ENCODE measurements at places on chromosomes 5 and 9.

DNA sequence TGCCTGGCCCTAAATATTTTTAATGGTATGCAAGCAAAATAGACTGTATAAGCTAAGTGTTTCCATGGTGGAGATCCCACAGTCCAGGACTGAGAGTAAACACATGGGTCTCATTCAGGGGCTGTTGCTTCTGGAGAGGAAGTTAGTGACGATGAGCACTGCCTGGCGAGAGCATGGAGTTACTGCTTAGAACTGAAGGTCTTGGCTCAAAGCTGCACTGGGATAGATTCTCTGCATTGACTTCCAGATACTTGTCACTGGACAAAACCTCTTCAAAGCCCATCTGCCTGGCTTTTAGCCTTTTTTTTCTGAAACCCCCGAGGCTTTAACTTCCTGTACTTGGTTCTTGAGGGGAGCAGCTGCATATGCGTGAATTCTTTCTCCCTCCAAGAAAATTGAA lies 39.2 kb downstream of the GPR107 start:
- no peak for DNase-seq

- no peak for DNase-seq
These were observed 130.5 kb upstream of the GPR151 start for GRCh38 chr5:146646441-146646840.

- DNase-seq, result no peak
These were observed 236.4 kb downstream of the CAAP1 start for GRCh38 chr9:26656003-26656870.

DNA sequence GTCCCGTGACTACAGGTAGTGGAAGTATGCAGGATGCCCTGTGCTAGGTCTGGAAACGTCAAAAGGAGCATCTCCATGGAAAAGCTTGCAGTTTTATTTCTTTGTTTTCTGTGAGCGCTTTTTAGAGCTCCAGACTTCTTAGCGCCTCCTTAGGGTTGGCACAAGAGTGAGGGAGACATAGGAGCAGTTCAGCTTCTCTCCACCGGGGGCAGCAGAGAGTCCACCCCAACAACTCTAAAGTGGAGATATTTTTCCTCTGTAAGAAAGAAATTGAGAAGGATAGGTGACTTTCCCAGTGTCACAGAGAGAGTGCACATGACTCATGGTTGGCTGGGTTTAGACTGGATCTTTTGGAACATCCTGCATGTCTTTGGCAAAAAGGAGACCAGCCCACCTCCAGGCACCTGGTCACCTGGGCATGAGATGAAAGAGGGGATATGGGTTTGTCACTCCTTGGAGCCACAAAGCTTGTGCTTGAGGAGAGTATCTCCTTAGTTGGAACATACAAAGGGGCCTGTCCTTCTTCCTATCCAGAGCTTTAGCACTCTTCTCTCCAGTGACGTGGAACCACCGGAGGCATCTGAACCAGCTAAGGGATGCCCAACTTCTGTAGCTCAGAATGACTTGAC lies 637.7 kb downstream of the SEMA5A start:
- no peak for DNase-seq

GRCh38 chr9:744046-744712 lies 97.3 kb upstream of the DMRT1 start:
- no peak for DNase-seq

DNA sequence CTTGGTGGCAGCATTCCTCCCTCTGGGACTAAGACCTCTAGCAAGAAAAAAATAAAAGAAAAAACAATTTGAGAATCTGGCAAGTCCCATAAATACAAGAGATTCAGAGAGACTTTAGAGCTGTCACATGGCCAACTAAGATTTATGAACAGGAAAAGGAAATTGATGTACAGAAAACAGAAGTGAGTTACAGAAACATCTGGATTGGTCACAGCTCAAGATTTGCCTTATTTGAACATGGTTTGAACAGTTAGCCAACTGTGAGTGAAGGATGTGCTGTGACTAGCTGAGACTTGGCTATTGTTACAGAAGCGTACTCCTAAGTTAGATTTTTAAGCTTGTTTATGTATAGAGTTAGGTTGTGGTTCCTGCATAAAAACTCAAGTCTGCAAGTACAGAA lies 340.2 kb downstream of the SLCO4C1 start:
- no peak for DNase-seq

- DNase-seq, result no peak
These were observed 89.6 kb upstream of the LRRTM2 start for GRCh38 chr5:138964647-138965201.

DNA sequence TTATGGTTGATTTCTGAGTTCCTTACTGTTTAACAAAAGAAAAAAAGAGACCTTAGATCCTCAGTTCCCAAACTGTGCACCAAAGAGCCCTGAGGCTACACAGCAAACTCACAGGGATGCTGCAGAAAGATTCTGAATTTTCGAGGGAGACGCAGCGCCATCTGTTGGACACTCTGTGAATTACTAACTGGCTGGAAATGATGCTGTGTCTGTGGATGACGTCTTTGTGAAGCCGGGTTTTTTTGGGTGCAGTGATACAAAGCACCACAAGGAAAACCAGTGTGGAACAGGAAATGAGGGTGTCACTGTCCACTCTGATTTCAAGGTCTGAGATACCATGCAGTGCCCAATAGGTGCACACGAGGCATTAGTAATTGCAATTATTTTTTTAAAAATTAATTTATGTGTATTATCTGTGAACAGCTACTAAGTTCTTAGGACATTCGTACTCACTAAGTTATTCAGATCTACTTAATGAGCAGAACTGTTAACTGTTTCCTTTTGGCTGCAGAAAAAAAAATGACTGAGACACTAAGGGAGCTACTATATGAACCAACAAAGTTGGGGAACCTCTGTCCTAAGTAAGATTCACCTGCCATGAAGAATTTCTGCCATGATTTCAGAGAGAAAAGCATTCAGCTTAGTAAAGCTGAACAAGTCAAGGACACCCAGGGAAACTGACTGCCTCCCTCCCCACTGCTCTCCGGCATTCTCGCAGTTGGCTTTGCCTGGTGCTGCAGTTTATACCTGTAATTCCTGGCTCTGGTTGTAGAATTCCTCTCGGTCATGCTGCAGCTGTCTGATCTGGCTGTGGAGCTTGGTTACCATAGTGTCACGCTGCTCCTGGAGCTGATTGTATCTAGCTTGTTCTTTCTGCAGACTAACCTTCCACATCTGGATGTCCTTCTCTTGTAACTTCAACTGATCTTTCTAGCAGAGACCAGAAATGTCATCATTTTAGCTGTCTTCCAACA lies 23.4 kb downstream of the SPACA9 start:
- peak; percentile 53 for DNase-seq

DNA sequence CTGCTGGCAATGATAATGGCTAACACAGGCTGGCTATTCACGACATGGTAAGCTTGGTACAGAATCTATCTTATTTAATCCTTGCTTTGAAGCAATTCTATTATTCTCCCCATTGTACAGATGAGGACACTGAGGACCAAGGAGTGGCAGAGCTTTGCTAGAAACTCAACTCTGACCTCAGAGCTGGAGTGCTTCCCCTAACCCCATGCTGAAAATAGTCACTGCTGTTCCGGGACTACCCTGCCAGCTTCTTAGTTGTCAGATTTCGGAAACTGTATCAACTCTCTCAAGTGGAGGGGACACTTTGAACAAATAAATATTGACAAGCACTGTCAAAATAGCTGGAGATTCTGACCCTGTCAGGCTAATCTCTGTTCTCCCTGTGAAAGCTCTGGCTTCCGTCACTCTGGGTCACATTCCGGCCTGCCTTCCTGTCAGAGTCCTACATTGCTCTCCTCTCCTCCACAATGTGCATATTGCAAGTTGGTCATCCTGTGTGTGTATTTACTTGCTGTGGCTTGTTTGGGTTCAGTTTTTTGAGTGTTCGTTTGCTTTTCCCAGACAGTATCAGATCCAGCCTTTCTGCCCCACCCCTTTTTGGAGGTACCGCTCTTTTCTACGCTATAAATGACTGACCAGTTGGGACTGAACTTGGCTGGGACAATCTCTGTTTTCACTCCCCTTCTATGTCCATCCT lies 134.3 kb upstream of the MAP1B start:
- DNase-seq, result no peak

DNA sequence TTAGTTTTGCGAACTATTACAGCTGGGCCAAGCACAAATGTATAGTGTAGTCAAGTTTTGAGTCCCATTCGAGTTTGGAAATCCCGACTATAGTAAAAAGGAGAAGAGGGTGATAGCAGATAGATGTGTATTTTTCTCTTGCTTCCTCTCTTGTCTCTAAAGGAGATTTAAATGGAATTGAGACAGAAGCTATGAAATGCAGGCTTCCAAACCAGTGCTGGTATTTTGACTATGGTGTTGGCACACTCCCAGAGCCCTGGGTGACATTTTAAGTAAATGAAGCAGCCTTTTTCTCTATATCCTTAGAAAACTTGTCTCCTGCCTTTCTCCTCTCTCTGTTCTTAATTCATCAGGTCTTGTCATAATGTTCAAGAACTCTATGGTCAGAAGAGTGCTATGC lies 17.7 kb upstream of the AUH start:
- no peak for DNase-seq

GRCh38 chr5:107736638-107737037 lies 65.9 kb upstream of the EFNA5 start:
- no peak for DNase-seq

- no peak for DNase-seq
These were observed 50.4 kb downstream of the CERT1 start for GRCh38 chr5:75460942-75461610.

- DNase-seq, result no peak
These were observed 180.4 kb upstream of the ITGA1 start for GRCh38 chr5:52607227-52607824.

- DNase-seq, result no peak
These were observed 485.8 kb downstream of the NTRK2 start for GRCh38 chr9:85155352-85155751.

DNA sequence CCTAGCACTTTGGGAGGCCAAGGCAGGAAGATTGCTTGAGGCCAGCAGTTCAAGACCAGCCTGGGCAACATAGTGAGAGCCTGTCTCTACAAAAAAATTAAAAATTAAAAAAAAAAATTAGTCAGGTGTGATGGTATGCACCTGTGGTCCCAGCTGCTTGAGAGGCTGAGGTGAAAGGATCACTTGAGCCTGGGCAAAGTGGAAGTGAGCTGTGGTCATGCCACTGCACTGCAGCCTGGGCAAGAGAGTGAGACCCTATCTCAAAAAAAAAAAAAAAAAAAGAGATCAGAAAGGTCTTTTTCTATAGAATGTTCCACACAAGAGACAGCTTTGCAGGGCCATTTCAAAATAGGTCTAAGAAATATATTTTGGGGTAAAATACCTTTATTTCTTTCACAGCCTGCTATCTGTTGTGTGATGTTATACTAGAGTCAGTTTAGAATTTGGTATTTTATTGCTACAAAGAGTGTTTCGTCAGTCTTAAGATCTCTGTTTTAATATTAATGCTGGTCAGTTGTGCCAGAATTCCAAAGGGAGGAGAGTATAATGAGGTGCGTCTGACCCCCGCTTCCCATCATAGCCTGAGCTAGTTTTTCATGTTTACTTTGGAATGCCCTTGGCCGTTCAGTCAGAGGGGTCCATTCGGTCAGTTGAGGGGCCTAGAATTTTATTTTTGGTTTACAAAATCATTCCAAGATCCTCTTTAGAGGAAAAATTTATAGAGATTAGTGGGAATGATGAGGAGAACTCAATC lies 9.4 kb downstream of the LNPEP start:
- no peak for DNase-seq

GRCh38 chr5:36712706-36713105 lies 106.3 kb downstream of the SLC1A3 start:
- no peak for DNase-seq

DNA sequence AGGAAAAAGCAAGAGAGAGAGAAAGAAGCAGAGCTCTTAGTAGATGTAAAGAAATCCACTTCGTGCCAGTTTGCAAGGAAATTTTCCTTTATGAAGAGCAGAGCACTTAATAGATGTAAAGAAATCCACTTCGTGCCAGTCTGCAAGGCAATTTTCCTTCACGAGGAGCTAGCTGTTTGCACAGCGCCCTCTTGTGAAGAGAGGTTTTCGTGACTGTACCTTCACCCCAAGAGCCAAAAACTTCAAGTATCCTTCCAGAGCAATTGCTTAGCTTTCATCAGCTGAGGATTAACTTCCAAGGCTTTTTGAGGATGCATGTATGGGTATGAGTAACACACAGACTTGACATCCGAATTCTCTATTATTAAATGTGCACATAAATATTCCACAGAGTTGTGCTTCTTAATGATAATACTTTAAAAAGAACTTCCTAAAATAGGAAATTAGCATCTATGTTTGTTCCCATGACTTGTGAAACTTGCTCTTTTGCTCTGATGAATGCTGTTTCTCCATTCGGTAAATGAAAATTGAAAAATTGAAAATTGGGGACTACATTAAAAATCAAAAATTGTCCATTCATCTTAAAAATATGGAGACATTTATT lies 525.6 kb downstream of the PDE4D start:
- DNase-seq, result peak; percentile 27

DNA sequence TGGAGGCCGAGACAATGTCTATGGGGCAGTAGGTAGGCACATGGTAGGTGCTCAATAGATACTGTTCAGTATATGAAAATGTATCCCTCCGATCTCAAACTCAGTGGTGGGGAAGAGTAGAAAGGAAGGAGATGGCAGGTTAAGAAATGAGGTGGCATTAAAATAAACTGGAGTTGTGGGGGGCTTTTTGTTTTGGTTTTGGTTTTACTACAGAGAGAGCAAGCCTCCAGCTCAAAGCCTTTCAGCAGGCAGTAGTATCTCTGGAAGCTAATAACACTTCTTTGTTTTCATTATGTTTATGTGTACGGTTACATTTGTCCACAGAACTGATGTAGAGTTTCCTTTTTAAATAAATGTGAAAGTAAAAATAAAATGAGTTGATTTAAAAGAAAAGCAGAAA lies 8.6 kb downstream of the MFAP3 start:
- no peak for DNase-seq

GRCh38 chr5:17743580-17744435 lies 109.5 kb downstream of the TAF11L14 start:
- DNase-seq, result no peak

DNA sequence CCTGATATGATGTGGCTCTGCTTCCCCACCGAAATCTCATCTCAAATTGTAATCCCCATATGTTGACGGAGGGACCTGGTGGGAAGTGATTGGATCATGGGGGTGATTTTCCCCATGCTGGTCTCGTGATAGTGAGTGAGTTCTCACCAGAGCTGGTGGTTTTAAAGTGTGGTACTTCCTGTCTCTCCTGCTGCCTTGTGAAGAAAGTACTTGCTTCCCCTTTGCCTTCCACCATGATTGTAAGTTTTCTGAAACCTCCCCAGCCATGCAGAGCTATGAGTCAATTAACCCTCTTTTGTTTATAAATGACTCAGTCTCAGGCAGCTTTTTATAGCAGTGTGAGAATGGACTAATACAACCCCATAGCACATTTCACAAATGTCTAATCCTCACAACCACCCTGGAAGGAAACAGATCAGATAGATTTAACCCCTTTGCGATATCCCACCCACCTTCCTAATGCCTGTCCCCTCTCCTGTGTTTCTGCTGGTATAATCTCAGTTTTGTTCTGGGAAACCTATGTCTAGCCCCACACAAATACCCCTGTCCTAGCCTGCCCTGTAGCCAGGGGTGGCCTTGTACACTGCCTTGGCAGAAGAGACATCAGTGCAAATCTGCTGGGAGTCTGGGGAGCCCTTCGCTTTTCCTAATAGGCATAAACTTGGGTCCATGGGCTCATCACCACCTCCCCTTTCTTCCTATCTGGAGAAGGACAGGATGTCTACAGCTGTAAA lies 157.0 kb upstream of the RAI14 start:
- peak; percentile 64 for DNase-seq

GRCh38 chr5:89377767-89378455 lies 494.9 kb upstream of the MEF2C start:
- no peak for DNase-seq

GRCh38 chr9:3186751-3187150 lies 339.1 kb downstream of the RFX3 start:
- DNase-seq, result no peak

- DNase-seq, result no peak
These were observed 67.9 kb downstream of the VCAN start for GRCh38 chr5:83539463-83539790.

All from AG09309 (cell line).